ENCODE measurements at places on chromosomes 1 and 21. TPM values are rescaled to one million over a fixed set of nuclear protein-coding genes. Genes with fewer than 3 reads are reported as not detected.

- DNase-seq, result no peak
These were observed 5.1 kb downstream of the CR1 start for GRCh38 chr1:207501071-207501470.

DNA sequence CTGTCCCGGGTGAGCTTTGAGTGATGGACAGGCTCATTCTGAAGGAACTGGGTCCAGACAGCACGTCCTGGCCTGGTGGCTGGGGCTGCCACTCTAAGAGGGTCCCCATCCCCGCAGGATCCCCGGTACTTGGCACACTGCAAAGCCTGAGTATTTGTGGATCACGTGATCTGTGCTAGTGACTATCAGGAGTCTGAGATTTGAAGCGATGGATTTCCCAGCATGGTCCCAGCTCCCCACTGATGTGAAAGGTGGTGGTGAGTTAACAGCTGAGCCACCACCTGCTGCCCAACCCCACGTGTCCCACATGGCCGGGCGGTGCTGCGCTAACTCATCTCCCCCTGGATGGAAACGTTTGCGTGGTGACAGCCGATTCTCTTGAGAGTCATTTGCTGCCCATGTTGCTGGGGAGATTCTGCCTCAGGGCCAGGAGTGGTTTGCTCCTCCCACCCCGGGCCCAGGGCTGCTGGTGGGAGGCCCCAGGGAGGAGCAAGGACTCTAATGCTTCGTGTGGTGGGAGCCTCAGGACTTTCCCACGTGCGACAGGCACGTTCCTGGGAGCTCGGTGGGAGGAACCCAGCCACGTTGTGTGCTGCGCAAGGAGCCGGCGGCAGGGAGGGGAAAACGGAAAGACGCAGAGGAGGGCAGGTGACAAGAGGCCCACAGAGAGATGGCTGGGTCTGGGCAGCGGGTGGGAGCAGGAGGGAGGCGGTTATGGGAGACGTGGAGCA lies 15.1 kb downstream of the FAAP20 start:
- DNase-seq, result no peak

SYT14 gene
- total RNA-seq, result 6.0 TPM

DNA sequence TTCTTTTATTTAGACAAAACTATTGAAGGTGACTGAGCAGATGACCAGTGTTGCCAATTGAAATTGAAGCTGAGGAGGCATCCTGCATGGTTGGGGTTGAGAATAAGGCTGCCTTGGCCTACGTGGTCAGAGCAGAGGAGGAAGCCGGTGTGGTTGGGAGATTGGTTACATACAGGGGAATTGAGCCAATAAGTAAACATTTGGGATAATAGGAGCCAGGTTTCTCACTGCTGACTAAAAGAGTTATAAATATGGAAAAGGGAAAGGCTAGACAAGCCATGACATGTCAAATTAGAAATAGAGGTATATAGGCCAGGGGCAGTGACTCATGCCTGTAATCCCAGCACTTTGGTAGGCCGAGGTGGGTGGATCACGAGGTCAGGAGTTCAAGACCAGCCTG lies 15.8 kb downstream of the SNX7 start:
- DNase-seq, result peak; percentile 80

DNA sequence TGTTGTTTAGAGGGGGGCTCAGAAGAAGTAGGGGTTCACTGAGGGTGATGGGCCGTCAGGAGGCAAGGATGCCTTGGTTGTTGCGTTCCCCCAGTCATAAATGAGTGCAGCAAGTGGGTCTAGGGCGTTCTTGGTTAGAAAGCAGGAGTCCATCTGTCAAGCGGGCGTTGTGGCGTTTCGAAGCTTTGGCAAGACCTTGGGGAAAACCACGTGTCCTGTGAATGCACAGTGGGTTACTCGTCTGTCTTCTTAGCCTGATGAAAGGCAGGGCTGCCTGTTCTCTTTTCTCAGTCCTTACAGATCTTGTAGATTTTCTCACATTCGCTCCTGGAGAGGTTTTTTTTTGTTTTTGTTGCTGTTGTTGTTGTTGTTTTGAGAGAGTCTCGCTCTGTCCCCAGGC lies 6.3 kb upstream of the ZNF496 start:
- no peak for DNase-seq

GRCh38 chr1:86972262-86972661 lies 57.8 kb downstream of the HS2ST1 start:
- no peak for DNase-seq

DNA sequence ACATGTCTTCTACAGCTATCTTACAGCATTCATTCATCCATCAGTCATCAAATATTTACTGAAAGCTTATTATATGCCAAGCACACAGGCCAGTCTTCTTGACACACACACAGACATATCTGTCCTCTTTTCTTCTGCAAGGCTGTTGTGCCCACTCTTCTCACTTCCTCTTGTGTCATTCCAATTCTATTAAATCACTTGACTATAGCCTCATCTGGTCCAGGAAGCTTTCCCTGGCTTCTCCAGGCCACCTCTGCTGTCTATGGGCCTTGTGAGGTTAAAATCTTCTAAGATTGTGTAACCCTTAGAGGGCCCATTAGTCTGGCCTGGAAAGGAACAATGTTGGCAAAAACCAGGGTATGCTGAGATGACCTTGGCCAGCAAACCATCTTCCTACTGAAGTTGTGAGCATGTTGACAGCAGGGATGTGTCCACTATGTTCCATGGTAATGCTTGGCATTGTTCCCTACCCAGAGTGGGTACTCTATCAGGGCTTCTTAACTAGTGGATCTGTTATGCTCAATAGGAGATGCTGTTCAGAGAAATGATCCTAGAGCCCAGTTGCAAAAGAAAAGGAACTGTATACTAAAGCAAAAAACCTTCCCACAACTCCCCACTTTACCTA lies 5.3 kb downstream of the TRAF3IP3 start:
- DNase-seq, result no peak

DNA sequence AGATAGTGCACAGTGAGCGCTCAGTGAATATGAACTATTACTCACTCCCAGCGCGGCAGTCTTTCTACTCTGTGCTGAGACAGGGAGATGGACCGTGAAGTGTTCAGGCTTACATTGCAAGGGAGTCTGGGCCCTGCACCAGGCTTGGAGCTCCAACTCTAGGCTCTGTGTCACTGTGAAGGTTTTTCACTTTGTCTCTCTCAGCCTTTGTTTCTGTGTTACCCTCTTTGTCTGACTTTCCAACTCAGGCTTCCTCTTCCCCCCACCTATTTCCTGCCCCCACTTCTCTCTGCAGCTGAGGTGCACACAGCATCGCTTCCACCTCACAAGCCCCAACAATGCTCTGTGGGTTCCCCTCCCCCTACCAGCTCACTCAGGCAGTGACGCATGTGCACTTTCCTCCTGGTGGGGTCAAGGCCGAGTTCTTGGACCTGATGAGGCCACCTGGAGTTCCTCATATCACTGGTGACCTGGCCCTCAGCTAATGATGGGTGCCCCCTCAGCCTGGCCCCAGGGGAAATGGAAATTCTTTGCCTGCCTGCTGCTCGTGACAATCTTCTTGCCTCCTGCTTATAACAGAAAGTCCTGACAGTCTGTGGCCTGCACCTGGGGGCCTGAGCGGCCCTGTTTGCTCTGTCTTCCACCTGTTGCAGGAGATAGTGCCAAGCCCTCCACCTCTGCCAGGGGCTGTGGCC lies 1.1 kb upstream of the LCK start:
- DNase-seq, result peak; percentile 37

GPATCH3 gene
- 9.2 TPM for total RNA-seq

DNA sequence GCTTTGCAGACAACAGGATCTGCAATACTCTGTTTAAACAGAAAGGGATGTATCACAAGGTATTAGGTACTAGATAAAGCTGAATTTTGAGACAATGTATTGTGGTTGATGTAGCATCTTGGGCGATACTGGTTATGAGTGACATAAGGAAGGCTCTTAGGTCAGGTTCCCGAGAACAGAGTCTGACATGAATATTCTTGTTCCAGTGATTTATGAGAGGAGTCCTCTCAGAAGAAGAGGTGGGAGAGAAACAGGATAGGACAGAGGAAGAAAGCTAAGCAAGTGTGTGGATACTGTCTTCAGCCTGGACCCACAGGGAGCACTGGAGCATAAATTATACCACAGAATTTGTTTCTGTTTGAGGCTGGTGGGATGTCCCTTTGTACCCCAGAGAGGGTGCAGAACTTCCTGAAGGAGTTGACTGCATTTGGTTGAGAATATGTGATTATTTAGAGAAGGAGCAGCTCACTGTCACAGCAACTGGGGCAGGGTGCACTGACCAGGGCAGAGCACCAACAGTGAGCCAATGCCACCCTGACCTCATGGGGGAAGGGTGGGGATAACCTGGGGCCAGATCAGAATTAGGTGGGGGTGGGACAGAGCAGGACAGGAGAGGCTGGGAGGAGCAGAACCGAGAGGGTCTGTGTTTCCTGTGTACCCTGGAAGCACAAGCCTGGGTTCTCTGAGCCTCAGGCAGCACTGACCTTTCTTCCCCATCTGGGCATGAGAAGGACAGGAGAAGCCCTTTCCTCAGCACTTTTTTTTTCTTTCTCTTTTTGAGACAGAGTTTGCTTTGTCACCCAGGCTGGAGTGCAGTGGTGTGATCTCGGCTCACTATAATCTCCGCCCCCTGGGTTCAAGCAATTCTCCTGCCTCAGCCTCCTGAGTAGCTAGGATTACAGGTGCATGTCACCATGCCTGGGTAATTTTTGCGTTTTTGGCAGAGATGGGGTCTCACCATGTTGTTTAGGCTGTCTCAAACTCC lies 36.3 kb upstream of the SLC6A9 start:
- DNase-seq, result no peak

- no peak for DNase-seq
These were observed 31.1 kb downstream of the UBE4B start for GRCh38 chr1:10063878-10064277.

GRCh38 chr1:92563457-92564216 lies 76.9 kb upstream of the GFI1 start:
- DNase-seq, result no peak

GRCh38 chr1:178150610-178151009 lies 56.7 kb downstream of the RASAL2 start:
- no peak for DNase-seq

GRCh38 chr1:179966551-179966950 lies 11.9 kb downstream of the CEP350 start:
- DNase-seq, result no peak

GRCh38 chr1:174157157-174157806 lies 2.0 kb upstream of the RABGAP1L start:
- DNase-seq, result no peak
